ENCODE measurements at places on chromosomes 7 and 10.

DNA sequence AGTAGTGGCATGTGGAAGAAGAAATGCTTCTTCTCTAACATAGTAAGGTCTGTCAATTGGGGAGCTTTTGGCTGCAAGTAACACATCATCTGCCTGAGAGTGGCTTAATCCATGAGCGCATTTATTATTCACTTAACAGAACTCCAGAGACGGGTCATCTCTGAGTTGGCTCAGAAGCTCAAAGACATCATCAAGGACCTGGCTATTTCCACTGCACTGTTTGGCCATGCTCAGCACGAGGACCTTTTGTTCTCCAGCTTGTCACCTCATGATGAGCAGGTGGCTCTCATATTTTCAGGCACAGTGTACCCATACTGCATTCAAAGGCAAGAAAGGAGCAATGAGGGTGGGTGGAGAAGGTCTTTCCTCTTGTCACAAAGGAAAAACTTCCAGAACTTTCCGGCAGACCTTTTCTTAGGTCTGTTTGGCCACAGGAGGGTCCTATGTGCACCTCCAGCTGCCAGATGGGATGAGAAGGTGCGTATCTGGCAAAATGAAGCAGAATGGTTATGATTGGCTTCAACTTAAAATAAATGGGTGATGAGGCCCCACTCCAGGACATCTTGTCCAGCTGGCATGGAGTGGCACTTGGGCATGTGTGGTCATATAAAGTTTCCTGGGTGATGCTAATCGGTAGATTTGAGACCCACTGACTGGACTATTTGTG is 55.6 kb upstream of the SHH start:
- no peak for DNase-seq

- DNase-seq: no peak
Observed at GRCh38 chr7:100835903-100836811, 8.8 kb upstream of the EPHB4 start.

DNA sequence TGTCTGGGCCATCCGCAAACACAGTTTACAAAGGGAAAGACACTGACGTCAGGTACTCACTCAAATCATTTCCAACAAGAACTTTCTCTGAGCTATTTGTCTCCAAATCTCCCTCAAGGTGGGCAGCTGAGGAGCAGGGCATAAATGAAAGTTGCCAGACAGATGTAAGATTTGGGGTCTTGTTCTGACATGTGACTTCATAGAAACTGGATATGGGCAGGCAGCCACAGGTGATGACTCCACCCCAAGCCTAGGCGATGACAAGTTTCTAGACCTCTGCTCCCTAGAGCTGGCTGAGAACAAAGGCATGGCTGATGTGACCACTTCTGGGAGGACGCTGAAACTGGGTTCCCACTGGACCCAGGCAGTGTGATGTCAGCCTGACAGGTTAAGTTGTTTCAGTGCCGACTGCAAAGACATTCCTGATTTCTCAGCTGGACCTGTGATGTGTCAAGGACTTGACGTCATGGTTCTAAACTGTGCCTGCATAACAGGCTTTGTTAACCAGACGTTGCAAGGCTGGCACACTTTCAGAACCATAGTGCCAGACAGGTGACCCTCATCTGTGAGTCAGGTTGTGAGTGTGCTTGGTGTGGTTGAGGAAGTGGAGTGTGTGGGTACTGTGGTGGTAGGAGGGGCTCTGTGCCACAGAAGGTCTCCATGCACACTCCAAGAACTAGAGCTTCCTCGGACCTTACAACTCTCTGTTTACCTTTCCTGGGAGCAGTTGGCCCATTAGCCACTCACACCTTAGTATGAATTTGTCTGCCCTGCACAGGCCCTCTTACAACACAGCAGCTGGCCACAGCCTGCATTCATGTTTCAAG is 39.9 kb upstream of the EBF3 start:
- no peak for DNase-seq

- DNase-seq: no peak
Observed at GRCh38 chr10:76133597-76134255, 702.3 kb downstream of the LRMDA start.

- DNase-seq: no peak
Observed at GRCh38 chr7:132080967-132081668, 495.2 kb downstream of the PLXNA4 start.

DNA sequence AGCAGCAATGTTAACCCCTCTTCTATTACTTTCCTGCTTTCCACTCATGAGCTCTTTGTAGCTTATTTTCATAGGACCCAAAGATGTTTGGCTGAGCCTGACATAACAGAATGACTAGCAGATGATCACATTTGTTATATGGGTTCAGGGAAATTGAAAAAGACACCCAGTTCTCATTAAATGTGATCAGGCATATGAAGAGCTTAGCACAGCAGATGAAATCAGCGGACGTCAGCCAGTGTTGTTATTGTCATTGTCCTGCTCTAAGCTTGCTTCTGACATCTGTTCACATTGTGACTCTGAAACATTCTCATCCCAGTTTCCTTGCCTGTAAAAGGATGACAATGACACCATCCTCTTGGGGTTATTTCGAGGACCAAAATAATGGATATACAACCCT is 43.5 kb downstream of the FAM241B start:
- DNase-seq: no peak

DNA sequence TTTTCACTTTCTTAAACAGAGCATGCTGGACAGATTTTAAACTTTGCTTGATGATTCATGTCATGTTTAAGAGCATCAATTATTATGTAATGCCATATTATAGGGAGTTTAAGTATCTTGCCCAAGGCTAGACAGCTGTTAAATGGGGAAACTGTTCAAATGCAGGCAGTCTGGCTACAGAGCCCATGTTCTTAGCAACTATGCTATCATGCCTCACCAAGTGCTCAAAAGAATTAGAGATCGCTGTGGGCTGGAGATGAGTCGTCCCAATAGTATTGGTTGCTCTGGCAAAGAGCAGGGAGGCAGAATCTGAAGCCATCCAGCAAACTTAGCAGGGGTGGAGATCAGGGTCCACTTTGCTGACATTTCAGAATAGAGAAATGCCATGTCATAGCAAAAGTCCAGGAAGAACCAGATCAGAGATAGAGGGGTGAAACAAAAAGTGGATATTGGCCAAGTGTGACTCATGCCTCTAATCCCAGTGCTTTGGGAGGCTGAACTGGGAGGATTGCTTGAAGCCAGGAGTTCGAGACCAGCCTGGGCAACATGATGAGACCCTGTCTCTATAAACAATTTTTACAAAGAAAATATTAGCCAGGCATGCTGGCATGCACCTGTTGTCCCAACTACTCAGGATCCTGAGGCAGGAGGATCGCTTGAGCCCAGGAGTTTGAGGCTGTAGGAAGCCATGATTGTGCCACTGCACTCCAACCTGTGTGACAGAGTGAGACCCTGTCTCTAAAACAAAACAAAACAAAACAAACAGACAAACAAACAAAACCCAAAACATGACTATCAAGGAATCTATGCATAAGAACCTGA is 57.8 kb downstream of the BAMBI start:
- no peak for DNase-seq

- DNase-seq: no peak
Observed at GRCh38 chr7:81402227-81402626, 367.6 kb downstream of the HGF start.

DNA sequence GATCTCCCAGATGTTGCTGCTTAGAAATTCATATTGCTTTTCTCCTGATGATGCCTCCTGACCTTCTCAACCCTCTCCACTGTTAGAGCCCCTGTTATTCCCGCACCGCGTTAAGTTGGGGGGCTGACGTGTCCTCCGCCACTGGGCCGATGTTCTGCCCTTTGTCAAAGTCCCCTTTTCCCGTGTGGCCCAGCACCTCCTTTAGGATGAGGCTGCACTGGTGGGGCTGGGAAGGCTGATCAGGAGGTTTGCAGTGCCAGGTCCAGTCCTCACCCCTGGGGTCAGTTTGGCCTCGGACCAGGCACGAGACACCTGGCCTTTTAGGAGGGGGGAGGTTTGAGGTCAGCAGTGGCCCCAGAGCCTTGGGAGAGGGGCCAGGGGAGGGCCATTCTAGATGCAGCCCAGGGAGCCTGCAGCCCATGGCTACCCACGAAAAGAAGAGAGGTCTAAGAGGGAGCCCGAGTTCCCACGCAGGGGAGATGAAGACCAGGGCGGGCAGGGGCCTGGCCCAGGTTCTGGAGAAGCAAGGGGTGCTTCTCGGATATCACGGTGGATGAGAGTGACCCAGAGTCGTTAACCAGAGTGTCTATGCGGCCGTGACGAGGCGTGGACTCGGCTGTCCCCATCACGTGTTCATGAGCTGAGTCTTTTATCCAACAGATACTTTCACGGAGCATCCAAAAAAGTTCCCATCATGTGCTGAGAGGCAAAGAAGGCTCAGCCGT is 150.4 kb downstream of the DNAJB6 start:
- no peak for DNase-seq

All from stimulated activated CD8-positive, alpha-beta memory T cell treated with anti-CD3 and anti-CD28 coated beads, Interleukin-7, amount 100 ng/mL, for 24 hours (primary cell).